ENCODE measurements at places on chromosomes 12 and 14.

GRCh38 chr14:90803249-90803648, 13.0 kb downstream of the TTC7B start:
- DNase-seq: no peak

- DNase-seq: no peak
These were observed 43.0 kb downstream of the FAM186A start for GRCh38 chr12:50353404-50353803.

DNA sequence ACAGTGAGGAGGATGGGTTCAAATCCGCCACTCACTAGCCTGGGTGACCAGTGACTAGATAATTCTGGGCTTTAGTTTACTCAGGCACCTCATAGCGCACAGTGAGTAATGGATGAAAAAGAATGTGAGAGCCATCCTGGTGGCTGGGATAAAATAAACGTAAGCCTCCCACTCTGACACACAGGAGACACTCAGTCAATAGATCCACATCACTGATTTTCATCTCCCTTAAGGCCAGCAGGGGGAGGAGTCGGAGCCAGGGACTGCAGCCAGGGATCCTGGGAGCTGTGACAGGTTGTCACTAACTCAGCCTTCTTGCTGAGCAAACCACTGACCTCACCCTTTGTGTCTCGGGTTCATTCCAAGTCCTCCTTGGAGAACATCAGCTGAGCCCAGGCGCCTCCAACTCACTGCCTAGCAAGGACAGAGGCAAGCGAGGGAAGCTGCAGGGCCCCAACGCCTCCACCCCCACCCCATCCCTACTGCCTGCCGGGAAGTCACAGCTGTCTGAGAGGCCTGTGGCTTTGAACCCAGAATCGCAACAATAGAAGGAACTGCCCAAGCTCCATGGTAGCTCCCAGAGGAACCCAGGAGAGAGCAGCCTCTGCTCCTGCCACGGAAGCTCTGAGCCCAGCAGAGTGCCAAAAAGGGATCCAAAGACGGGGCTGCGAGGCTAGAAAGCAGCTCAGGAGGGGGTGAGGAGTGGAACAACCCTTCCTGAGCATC, 30.7 kb downstream of the PXN start:
- peak; percentile 88 for DNase-seq

DNA sequence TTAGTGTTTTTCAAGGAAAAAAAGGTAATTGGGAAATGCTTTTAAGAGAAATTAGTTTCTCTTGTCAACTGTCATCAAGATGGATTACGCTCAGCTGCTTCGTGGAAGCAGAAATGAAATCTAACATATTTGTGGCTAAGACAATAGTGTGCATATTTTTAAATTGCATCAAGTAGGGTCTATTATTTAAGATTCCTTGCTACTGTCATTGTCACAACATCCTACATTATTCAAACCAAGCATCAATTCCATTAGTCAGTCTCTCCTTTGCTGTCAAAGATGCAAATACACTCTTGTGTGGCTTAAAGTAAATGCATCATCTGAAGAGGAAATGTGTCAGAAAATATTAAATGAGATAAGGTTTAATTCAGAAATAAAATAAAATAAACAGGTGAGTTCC, 1277.6 kb upstream of the SEL1L start:
- DNase-seq: no peak

- DNase-seq: no peak
These were observed 1022.9 kb downstream of the LRFN5 start for GRCh38 chr14:42629553-42629952.

- DNase-seq: no peak
These were observed 4.7 kb upstream of the DIO2 start for GRCh38 chr14:80215756-80216581.

- no peak for DNase-seq
These were observed 754 bp downstream of the ZNF605 start for GRCh38 chr12:132955094-132956010.

DNA sequence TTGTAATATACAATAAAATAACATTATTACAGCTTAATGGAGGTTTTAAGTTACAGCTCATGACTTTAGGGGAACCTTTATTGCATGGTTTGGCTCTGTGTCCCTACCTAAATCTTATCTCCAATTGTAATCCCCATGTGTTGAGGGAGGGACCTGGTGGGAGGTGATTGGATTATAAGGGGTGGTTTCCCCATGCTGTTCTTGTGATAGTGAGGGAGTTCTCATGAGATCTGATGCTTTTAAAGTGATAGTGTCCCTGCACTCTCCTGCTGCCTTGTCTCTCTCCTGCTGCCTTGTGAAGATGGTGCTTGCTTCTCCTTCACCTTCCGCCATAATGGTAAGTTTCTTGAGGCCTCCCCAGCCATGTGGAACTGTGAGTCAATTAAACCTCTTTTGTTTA, 132.1 kb upstream of the SYT1 start:
- DNase-seq: no peak

GRCh38 chr14:93975791-93976476, 436 bp downstream of the ASB2 start:
- no peak for DNase-seq

DNA sequence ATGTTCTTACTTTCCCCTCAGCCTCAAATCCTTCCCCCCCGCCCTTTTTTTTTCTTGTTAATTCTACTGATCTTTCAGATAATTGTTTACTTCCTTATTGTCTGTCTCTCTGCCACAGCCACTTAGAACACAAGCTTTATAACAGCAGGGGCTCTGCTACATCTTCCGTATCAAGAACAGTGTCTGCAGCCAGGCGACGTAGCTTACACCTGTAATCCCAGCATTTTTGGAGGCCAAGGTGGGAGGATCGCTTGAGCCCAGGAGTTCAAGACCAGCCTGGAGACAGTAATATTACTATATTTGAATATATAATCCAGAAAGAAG, 5.4 kb downstream of the SOS2 start:
- DNase-seq: no peak

DNA sequence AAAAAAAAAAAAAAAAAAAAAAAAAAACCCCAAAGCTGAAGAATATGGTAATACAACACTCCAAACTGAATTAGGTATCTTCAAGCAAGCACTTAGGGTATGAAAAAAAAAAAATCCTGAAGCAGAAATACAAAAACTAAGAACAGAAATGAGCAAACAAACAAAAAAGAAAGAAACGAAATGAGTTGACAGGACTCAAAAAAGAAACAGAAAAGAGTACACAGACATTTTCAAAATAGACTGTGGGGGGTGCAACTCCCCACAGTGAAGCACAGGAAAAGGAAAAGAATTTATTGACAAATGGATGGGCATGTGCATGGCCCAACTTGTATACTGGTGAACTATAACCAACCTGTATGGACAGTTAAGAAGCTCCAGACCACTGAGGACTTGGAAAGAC, 24.6 kb downstream of the RPS6KA5 start:
- DNase-seq: no peak

DNA sequence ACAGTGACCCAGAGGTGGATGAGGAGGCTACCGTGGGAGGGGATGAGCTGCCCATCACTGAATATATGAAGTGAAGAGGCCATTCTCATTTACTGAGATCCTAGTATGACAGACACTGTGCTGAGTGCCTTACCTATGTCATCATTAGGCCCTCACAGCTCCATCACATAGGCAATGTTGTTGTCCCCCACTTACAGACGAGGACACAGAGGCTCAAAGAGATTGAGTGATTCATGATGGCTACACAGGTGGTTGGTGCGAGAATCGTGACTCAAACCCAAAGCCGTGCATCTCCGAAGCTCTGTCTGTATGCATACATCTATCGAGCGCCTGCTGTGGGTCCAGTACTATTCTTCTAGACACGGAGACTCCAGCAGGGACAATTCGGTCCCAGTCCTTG, 5.9 kb upstream of the CCDC197 start:
- DNase-seq: no peak

- no peak for DNase-seq
These were observed 979.4 kb downstream of the GALC start for GRCh38 chr14:87013583-87013982.

DNA sequence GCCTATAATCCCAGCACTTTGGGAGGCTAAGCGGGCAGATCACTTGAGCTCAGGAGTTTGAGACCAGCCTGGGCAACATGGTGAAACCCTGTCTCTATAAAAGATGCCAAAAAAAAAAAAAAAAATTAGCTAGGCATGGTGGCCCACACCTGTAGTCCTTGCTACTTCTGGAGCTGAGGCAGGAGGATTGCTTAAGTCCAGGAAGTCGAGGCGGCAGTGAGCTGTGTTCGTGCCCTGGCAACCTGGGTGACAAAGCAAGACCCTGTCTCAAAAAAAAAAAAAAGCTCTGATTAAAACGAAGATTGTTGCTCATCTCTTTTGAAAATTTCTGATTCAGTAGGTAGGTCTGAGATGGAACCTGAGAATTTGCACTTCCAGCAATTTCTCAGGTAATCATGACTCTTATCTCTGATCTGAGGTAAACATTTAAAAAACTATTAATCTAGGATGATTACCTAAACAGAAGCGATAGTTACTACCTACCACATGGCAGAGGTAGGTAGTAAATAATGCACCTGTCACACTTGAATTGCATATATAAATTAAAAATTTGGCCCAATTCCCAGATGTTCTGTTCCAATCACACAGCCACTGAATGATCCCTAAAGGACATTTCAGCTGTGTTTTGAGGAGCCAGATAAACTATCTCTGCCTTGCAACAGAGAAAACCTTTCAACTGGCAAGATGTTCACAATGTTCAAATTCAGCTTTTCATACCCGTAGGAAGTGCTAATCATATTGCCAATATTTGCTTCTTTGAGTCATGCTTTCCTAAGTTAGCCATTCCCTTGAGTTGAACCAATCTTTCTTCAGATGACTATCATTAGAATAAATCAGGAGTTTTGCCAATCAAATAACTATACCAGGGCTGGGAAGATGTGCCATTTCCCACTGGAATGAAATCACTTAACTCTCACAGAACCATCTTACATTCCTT, 4.2 kb upstream of the TEP1 start:
- DNase-seq: no peak

DNA sequence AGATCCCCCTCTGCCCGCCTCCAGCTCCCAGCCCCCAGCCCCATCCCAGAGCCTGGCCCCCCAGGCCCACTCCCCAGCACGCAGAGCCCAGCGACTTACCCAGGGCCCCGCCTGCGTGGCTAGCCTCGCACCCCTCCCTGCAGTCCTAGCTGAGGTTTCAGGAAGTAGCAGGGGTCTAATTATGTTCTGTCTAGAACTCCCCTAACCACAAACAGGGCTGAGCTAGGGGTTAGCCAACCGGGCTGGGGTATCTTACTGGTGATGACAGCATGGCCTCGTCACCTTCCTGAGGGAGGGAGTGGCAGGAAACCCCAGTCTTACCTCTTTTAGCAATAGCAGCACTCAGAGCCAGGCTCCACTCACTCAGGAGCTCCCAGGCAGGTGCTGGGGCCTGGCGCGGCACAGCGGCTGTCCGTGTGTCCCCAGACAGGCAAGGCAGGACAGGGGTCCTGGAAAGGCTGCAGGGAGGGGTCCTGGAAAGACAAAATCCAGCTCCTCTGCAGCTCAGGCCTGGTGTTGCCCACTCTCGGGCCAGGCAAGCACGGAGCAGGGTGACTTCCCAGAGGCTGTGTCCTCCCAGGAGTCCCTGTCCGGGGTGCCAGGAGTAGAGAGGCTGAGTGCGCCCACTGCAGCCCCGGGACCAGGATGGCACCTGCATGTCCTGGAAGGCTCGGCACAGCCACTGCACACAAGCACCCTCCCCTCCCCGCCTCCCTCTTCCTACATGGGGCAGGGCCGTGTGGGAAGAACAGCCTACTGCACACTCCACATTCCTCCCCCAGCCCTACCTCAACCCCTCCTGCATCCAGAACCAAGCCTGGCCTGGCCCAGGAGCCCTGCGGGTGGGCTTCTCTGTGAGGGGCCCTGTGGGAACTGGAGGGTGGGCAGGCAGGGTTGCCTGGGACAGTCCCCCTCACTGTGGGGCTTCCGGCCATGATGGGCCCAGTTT, at the start of gene GPR132:
Gene GPR132, minus strand, starts transcription at position 151 of the 949 bp plus-strand sequence. CDS start 10,010 bp downstream, outside the sequence.
- DNase-seq: no peak

- no peak for DNase-seq
These were observed 7.8 kb downstream of the RNASE1 start for GRCh38 chr14:20794644-20795369.

- no peak for DNase-seq
These were observed 108.4 kb downstream of the SINHCAF start for GRCh38 chr12:31217356-31218130.

- DNase-seq: no peak
These were observed 22.7 kb upstream of the SRGAP1 start for GRCh38 chr12:63821781-63822251.

All from HS-27A (cell line).